ENCODE measurements at places on chromosomes 1 and 21. TPM values are rescaled to one million over a fixed set of nuclear protein-coding genes. Genes with fewer than 3 reads are reported as not detected.

Gene MARK1
- 2.3 TPM for total RNA-seq

Gene PCBP3
- total RNA-seq = 6.4 TPM

DNA sequence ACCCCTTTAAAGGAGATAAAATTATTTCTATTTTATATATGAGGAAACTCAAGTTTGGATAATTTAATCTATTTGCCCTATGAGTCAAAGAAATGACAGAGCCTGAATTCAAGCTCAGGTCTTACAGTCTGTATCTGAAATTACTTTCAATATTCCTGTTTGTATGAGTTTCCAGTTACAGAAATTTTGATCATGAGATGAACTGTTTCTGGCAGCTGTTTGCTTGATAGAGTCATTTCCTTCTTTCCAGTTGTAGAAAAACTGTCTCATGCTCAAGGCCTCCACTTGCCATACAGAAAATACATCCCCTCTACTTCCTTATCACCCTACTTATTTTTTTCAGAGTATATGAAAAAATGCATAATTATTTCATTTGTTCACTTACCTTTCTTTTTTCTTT, 87.6 kb downstream of the PTPRC start:
- no peaks in the 10 kb centered on the region for H3K4me1 ChIP-seq
- no peaks in the 10 kb centered on the region for H3K27me3 ChIP-seq
- H3K36me3 ChIP-seq = no peaks in the 10 kb centered on the region
- DNase-seq = no peak
- no peak overlapping the region for H3K4me3 ChIP-seq
- no peak overlapping the region for H3K27ac ChIP-seq

- H3K36me3 ChIP-seq = no peaks in the 10 kb centered on the region
- no peaks in the 10 kb centered on the region for H3K4me1 ChIP-seq
- H3K27ac ChIP-seq = no peak overlapping the region
- no peaks in the 10 kb centered on the region for H3K27me3 ChIP-seq
- H3K4me3 ChIP-seq = no peak overlapping the region
- peak; percentile 70 for DNase-seq
These were observed 61.0 kb downstream of the WDR4 start for GRCh38 chr21:42818328-42818749.

DNA sequence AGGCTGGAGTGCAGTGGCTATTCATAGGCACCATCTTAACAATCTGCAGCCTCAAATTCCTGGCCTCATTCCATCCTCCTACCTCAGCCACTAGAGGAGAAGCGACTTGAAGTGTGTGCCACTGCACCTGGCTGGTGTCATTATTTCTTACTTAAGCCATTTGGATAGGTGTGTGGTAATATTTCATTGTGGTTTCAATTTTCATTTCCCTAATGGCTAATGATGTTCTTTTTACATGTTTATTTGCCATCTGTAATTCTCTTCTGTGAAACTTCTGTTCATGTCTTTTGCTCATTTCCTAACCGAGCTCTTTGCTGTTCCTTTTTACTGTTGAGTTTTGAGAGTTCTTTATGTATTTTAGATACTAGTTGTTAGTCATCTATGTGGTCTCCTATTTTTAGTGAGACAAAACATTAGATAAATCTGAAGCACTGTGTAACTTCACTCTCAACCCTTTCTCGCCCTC, 66.8 kb downstream of the SLC27A3 start:
- H3K4me3 ChIP-seq = no peak overlapping the region
- no peak overlapping the region for H3K27ac ChIP-seq
- no peaks in the 10 kb centered on the region for H3K4me1 ChIP-seq
- no peaks in the 10 kb centered on the region for H3K36me3 ChIP-seq
- no peak for DNase-seq

- no peak for DNase-seq
- no peaks in the 10 kb centered on the region for H3K36me3 ChIP-seq
- H3K4me1 ChIP-seq = no peaks in the 10 kb centered on the region
- H3K27ac ChIP-seq = no peak overlapping the region
- H3K4me3 ChIP-seq = no peak overlapping the region
These were observed 9.6 kb downstream of the SH3BGR start for GRCh38 chr21:39461419-39461818.

- H3K27me3 ChIP-seq = no peaks in the 10 kb centered on the region
- no peak overlapping the region for H3K4me3 ChIP-seq
- no peaks in the 10 kb centered on the region for H3K36me3 ChIP-seq
- no peak overlapping the region for H3K27ac ChIP-seq
These were observed 22.3 kb upstream of the PLA2G4A start for GRCh38 chr1:186806477-186806876.

DNA sequence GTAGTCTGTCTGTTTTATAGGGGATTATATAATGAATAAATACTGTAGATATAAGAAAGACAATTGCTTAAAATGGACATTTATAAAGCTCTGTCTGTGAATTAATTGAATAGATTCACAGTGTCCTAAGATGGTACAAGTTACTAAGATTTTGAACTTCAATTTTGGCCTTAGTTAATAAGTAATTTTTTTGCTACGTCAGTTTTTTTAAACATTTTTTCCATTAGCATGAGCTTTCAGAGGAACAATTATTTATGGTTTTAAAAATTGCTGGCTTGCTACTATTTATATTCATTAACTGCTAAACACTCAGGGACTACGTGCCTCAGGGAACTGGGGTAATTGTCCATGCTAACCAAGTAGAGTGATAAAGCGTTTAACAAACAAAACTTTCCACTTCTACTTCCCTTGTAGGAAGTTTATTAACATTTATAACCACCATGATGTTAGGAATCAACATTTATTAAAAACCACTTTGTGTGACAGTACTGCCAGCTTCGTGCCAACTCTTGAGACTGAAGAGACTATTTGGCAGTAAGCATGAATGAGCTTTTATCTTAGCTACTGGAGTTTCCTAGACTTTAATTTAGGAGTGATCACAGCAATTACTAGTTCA, 65.4 kb upstream of the PTGS2 start:
- no peaks in the 10 kb centered on the region for H3K27me3 ChIP-seq
- H3K27ac ChIP-seq = no peak overlapping the region
- DNase-seq = no peak
- no peaks in the 10 kb centered on the region for H3K4me1 ChIP-seq
- no peaks in the 10 kb centered on the region for H3K36me3 ChIP-seq

- no peak for DNase-seq
- no peak overlapping the region for H3K4me3 ChIP-seq
These were observed 247.7 kb downstream of the CAMTA1 start for GRCh38 chr1:7032992-7033391.

GRCh38 chr1:56501888-56502287, 77.5 kb downstream of the PLPP3 start:
- no peak overlapping the region for H3K27ac ChIP-seq
- H3K4me1 ChIP-seq = peaks cover 20% of the 10 kb centered on the region
- H3K36me3 ChIP-seq = no peaks in the 10 kb centered on the region
- no peak for DNase-seq

DNA sequence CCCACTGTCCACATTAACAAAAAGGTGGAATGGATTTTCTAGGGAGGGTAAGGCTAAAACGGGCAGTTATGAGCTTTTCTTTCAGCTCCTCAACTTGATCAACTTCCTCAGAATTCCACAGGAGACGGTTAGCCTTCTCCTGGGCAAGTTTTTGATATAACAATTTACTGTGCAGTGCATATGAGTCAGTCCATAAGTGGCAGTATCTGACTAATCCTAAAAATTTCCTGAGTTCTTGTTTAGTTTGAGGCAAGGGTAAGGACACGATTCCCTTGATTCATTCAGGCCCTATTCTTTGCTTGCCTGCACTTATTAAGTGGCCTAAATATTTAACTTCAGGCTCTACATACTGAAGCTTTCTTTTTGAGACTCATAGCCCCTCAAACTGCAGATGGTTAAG, 6.2 kb upstream of the AADACL3 start:
- no peak overlapping the region for H3K4me3 ChIP-seq
- no peaks in the 10 kb centered on the region for H3K4me1 ChIP-seq
- no peak for DNase-seq
- no peak overlapping the region for H3K27ac ChIP-seq
- H3K27me3 ChIP-seq = no peaks in the 10 kb centered on the region
- no peaks in the 10 kb centered on the region for H3K36me3 ChIP-seq

- no peak overlapping the region for H3K4me3 ChIP-seq
- no peaks in the 10 kb centered on the region for H3K36me3 ChIP-seq
- no peaks in the 10 kb centered on the region for H3K4me1 ChIP-seq
- no peak overlapping the region for H3K27ac ChIP-seq
- no peak for DNase-seq
These were observed 688.5 kb downstream of the MATN1 start for GRCh38 chr1:30034627-30035521.

DNA sequence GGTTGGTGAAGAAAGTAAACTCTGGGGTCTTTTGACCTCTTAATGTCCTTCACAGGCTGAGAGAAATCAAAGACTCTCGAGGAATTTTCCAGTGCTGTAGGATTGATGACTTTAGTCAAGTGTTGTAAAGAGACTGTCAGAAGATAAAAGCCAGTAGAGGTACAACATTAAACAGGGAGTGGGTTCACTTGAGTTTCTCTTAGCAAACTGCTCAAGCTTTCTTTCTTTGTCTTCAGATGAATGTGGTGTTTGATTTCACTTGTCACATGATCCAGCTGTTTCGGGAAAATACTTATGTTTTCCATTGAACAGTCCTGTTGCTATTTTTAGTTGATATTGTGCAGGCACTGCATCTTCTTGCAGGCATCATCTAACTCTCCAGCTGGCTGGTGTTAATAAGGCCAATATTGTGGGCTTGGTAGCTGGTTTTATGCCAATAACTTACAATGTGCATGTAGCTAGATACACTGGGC, 45.6 kb downstream of the XCL2 start:
- H3K4me3 ChIP-seq = no peak overlapping the region
- DNase-seq = no peak
- no peaks in the 10 kb centered on the region for H3K36me3 ChIP-seq
- no peaks in the 10 kb centered on the region for H3K27me3 ChIP-seq
- no peak overlapping the region for H3K27ac ChIP-seq
- H3K4me1 ChIP-seq = peaks cover 4% of the 10 kb centered on the region

DNA sequence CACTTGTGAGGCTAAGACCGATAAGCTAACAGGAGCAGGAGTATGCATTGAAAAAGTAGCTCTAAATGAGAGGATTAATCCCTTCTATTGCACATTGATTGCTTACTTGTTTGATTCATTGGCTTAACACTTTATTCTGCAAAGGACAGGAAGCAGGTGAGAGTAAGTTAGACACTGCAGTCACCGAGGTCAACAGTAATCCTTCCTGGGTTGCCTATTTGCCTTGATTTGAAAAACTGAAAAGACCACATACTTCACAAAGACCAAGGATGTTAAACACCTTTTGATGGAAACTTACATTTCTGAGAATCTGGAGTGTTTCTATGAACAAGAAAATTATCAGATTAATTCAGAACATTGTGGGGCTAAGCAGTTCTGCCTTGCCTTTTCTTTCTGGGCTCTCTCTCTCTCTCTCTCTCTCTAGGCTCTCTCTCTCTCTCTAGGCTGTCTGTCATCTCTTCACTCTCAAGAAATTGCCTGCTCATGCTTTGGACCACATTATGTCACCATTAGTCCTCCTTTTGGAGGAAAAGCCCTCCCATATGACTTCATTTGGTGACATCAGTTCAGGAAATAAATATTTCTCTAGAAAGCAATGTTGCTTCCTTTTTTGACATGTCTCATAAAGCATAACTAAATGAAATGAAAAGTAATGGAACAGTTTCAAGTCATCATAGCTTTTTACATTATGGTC, 103.8 kb downstream of the TNFSF18 start:
- DNase-seq = no peak
- no peak overlapping the region for H3K27ac ChIP-seq
- no peaks in the 10 kb centered on the region for H3K36me3 ChIP-seq

DNA sequence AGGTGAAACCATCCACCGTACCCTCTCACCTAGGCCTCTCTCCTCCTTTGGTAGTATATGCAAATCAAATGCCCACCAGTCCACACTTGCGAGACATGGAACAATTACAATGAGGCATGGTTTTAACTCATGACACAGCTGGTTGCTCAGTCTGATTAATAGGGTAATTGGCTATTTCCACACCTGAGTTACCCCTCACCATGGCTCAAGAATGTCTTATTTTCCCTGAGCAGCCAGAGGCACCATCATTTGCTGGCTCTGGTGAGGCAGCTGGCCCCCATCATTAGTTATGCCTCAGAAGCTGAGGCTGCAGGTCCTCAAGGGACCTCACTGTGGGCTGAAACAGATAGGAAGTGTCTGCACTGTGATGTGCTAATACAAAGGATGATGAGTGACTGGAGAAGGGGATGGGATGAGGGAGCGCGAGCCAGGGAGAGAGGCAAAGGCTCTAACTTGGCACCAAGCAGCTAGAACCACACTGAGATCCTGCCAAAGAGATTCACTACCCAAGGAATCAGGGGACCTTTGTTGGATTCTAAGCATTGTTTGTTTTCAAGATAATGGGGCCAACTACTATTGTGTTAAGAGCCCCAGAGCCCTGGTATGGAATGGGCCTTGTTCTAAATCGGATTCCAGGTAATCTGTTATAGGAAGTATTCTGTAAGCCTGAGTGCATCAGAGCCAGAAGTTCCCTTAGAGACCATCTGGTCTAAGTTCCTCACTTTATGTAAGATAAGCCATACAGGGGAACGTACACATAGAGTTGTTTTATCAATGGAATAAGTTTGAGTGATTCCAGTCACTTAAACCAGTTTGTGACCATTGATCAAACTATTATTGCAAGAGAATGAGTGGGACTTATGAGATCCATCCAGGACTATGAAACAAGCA, 80.0 kb upstream of the CNTN2 start:
- no peak overlapping the region for H3K27ac ChIP-seq
- no peaks in the 10 kb centered on the region for H3K27me3 ChIP-seq
- no peaks in the 10 kb centered on the region for H3K4me1 ChIP-seq
- DNase-seq = no peak
- no peaks in the 10 kb centered on the region for H3K36me3 ChIP-seq

GRCh38 chr1:101309334-101310311, 72.8 kb downstream of the S1PR1 start:
- H3K4me1 ChIP-seq = no peaks in the 10 kb centered on the region
- peak; percentile 49 for DNase-seq
- H3K27ac ChIP-seq = no peak overlapping the region

DNA sequence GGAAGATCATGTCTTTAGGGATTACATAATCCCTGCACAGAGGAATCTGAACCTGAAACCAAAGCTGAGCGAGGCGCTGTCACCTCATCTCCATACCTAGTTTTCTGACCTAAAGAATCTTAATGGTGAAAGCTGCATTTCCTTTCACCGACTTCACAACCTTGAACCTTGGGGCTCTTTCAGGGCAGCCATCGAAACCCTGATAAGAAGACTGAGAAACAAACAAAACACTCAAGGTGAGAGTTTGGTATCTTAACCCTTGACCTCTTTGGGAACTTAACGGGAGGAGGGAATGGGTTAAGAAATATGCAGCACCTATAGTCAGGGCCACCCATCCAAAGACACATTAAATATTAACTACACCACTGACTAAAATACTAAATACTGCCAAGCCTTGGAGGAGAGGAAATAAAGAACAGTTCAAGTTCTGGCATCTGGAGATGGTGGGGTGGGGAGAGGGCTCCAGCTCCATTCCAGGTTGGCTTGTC, 2.0 kb downstream of the C1orf116 start:
- H3K27ac ChIP-seq = no peak overlapping the region
- no peak overlapping the region for H3K4me3 ChIP-seq
- DNase-seq = no peak
- H3K4me1 ChIP-seq = peaks cover 2% of the 10 kb centered on the region
- no peaks in the 10 kb centered on the region for H3K27me3 ChIP-seq
